ENCODE measurements at places on chromosomes 13 and 19.

GRCh38 chr19:51754109-51754508, 2.4 kb upstream of the FPR1 start:
- DNase-seq, result no peak

DNA sequence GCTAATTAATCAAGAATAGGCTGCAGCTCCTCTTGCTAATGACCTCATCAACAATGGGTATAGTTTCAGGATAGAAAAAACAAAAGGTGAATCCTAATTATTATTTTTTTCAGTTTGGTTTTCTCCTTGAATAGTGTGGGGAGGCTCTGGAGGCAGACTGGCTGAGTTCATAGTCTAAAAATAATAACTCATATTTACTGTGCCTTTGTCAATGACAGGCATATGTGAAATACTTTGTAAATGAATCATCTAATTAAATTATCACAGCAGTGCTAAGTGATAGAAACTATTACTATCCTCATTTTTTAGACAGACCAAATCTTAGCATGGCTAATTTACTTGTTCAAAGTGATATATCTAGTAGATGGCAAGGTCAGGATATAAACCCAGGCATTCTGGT, 1261.0 kb upstream of the SLC10A2 start:
- DNase-seq, result no peak

- DNase-seq, result peak; percentile 85
These were observed 9.1 kb downstream of the TNFRSF19 start for GRCh38 chr13:23579072-23579895.

DNA sequence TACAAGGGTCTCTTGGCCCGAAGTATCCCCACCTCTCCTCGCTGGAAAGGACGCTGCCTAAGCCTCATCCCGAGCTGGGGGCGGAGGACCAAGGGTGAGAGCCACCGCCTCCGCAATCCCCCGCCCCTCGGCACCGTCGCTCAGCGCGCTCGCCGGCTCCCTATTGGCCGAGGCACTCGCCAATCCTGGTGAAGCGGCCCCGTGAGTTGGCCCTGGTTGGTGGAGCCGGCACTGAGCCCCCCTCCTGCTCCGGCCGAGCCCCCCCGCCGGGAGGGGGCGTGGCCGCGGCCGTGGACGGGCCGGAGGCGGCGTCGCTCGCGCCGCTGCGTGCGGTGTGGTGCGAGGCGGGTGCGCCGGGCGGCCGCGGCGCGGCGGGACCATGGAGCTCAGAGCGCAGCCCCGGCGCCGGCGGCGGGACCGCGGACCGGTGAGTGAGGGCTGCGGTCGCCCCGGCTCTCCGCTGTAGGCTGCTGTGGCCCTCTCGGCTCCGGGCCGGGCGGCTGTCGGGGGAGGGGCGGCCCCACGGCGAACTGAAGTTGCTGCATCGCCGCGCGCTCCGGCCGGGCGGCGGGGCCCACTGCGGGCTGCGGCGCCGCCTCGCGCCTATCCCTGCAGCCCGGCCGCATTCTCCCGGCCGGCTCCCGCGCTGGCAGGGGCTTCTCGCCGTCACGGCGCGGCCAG, at the start of gene WASF3:
Gene WASF3 (plus strand): TSS at position 291 of the 681 bp plus-strand sequence. CDS start 84,588 bp downstream, outside the sequence.
- no peak for DNase-seq

DNA sequence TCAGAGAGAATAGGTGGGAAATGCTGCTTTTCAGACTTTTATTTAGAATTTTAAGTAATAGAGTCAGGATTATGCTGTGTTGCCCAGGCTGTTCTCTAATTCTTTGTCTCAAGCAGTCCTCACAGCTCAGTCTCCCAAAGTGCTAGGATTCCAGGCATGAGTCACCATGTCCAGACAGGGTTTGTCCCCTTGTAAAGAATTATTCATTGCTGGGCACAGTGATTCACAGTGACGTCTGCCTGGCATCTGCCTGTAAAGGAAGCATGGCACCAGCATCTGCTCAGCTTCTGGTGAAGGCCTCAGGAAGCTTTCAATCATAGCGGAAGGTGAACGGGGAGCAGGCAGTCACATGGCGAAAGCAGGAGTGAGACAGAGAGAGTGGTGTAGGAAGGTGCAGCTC, 17.7 kb downstream of the ZNF763 start:
- no peak for DNase-seq

DNA sequence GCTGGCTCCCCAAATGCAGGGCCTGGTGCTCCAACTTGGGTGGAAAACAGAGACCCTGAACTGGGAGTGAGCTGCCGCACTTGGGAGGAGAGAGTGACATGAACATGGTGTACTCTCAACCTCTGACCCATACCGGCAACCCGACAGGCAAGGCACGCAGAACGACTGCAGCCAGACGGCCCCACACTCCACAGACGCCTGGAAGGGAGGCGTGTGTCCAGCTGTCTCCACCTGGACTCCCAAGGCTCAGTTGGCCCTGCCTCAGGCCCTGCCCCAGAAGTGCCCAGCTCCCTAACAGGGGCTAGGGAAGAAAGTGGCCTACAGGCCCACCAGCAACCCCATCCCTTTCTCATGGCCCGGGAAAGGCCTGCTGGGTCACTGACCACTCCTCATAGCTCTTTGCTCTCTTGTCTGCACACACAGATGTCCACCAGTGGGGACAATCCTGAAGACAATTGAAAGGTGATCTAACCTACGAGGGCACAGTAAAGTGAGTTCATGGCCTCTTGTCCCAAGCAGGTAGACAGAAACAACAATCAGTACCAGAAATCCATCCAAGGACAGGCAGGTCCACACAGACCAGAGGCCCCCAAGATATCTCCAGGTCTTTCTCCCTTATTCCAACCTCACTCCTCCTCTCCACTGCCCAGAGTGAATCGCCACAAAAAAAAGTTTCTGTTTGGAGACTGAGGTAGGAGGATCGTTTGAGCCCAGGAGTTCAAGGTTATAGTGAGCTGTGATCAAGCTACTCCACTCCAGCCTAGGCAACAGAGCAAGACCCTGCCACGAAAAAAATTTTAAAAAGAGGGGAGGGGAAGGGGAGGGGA, 28.2 kb downstream of the ELL start:
- DNase-seq, result no peak

DNA sequence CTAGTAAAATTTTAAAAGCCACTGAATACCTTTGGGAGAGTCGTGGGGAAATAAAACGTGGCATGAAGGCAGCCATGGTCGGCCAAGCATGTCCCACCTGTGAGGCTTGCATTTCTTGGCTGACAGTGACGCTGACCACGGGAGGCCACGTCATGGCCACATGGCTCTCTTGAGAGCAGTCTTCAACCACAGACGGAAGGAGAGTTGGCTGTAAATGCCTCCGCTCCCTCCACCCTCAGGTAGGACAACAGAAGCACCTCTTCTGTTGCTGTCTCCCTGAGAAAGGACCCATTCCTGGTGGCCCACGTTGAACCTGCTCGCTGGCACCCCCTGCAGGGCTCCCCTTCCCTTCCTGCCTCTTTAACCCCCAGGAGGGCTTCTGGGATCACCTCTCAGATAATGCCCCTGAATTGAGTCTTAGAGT, 10.6 kb upstream of the LRRC25 start:
- no peak for DNase-seq

GRCh38 chr19:47110521-47111005, 3.0 kb downstream of the ZC3H4 start:
- DNase-seq, result peak; percentile 26

DNA sequence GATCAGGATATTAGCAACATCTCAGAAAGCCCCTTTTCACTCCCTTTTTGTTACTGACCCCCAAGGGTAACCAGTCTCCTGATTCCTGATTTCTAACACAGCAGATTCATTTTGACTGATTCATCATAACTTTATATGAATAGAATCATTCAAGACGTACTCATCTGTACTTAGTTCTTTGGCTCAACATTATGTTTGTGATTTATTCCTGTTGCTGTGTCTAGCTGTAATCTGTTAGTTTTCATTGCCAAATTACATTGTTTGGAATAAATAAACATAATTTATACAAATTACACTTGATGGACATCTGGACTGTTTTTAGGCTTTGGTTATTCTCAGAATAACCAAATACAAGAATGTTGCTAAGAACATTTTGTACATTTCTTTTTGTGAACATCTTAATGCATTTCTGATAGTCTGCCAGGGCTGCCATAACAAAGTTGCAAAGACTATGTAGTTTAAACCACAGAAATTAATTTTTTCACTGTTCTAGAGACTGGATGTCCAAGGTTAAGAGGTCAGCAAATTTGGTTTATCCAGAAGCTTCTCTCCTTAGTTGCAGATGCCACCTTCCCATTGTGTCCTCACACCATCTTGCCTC, 62.8 kb upstream of the EDNRB start:
- no peak for DNase-seq

DNA sequence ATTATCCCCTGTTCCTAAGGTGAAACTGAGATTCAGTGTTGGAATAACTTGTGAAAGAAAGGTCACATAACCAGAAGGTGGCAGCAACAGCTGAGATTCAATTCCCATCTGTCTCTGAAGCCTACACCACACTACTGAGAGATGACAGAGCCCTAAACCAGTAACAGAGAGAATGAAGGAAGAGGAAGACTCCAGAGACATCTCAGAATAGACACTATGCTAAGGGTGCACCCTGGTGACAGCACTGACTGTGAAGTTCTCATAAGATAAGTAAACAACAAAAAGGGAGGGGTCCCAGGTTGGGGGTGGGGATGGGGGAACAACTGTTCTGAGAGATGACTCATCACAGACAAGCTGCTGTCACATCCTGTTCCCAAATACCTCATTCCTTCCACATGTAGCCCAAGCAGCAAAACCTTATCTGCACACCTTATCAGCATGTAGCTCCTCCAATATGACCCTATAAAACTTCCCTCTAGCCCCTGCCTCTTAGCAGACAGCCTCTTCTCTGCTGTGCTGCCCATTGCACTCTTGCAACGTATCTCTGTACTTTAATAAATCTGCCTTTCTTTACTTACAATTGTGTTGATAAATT, 46.5 kb downstream of the UTP14C start:
- DNase-seq, result no peak

DNA sequence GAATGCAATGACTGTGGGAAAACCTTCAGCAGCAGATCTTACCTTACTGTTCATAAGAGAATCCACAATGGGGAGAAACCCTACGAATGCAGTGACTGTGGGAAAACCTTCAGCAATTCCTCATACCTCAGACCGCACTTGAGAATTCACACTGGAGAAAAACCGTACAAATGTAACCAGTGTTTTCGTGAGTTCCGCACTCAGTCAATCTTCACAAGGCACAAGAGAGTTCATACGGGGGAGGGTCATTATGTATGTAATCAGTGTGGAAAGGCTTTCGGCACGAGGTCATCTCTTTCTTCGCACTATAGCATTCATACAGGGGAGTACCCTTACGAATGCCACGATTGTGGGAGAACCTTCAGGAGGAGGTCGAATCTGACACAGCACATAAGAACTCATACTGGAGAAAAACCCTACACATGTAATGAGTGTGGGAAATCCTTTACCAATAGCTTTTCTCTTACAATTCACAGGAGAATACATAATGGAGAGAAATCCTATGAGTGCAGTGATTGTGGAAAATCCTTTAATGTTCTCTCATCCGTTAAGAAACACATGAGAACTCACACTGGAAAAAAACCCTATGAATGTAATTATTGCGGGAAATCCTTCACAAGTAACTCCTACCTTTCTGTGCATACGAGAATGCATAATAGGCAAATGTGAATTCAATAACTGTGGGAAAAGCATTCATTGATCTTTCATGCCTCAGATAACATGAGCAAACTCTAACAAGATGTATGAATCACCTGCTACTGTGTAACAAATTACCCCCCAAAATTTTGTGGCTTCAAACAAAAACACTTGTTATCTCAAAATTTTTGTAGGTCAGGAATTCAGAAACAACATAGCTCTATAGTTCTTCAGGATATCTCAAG, 13.8 kb downstream of the ZNF557 start:
- DNase-seq, result no peak

GRCh38 chr19:571566-571974, 826 bp upstream of the BSG start:
- DNase-seq, result no peak

GRCh38 chr13:53445686-53446085, 417.1 kb downstream of the OLFM4 start:
- no peak for DNase-seq

- DNase-seq, result no peak
These were observed 1040.6 kb upstream of the SLC10A2 start for GRCh38 chr13:104106705-104107393.

DNA sequence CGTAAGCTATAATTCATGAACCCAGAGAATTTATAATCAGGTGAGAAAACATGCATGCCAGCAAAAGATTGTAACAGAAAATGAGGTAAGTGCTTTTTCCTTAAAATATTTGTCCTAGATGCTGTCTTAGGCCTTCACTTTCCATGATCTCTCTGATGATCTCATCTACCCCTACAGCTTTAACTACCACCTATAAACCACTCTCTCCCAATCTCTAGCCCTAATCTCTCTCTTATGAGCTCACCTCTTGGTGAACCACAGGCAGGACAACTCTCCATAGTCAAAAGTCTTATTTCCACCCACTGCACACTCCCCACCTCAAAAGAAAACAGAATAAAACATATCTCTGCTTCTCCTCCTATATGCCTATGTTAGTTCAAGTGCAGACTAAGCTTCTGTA, 137.1 kb downstream of the SLC7A1 start:
- no peak for DNase-seq

DNA sequence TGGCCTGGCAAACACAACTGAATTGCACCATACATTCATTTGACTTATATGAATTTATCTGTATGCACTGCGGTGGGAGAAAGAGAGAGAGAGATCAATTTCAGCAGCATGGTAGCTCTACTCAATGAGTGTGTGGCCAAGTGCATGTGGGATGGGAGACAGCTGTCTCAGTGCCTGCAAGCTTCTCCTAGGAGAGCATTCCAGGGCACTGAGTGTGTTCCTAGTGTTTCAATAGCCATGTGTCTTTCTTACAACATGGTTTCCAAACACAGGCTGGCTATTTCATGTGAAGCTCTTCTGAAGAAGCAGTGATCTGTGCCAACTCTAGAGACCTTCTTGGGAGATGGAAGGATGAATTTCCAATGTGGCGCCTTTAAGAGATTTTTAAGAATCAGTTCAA, 43.5 kb downstream of the NEK5 start:
- DNase-seq, result no peak

GRCh38 chr13:27130979-27131623, 40.5 kb downstream of the USP12 start:
- DNase-seq, result peak; percentile 10

DNA sequence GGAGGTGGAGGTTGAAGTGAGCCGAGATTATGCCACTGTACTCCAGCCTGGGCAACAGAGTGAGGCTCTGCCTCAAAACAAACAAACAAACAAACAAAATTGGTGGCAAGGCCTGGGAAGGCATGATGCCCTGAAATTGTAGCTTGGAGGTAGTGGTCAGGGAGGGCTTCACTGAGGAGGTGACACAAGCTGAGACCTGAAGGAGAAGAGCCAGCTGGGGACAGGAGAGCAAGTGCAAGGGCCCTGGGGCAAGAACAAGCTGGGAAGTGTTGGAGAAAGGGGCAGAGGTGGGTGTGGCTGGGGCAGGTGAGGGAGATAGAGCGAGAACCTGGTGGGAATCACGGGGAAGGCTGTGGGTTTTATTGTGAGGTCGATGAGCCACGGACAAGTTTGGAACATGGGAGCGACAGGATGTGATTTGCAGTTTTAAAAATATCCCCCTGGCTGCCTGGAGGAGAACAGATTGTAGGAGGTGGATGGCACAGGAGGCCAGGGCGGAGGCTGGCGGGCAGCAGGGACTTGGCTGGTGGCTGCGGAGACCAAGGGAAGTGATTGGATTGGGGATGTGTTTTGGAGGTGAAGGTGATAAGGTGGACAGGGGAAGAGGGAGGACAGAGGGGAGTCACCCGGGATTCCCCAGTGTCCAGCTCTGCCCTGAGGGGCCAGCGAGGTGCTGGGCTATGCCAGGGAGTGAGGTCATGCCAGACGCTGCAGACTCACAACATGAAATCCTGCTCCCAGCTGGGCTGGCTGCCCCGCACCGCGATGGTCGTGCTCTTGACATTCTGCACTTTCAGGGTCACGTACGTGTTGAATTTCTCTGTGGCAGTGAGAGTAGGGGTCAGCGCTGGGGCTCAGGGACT, 14.0 kb downstream of the UNC13A start:
- DNase-seq, result no peak
